Fibroblast of the aortic adventitia (primary cell): ENCODE measurements at places on chromosomes 1 and 21.

DNA sequence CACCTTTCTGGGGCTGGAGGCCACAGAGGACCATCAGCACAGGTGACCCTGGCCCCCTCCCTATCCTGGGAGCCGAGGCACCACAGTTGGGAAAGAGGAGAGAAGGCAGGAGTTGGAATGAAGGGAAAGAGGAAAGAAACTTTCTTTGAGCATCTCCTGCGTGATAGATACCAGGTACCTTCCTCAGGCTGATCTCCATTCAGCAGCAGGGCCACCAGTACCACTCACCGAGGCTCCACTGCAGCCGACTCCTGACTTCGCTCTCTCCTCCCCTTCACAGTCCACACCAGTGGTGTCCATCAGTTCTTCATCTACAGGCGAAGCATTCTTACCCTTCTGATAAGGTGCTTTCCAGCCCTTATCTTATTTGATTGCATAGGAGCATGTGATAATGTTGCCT, 55.3 kb downstream of the LGR6 start:
- DNase-seq, result no peak

- DNase-seq, result no peak
These were observed 13.8 kb downstream of the KAZN start for GRCh38 chr1:14612256-14612655.

GRCh38 chr1:61152469-61153105, 70.2 kb downstream of the NFIA start:
- no peak for DNase-seq

DNA sequence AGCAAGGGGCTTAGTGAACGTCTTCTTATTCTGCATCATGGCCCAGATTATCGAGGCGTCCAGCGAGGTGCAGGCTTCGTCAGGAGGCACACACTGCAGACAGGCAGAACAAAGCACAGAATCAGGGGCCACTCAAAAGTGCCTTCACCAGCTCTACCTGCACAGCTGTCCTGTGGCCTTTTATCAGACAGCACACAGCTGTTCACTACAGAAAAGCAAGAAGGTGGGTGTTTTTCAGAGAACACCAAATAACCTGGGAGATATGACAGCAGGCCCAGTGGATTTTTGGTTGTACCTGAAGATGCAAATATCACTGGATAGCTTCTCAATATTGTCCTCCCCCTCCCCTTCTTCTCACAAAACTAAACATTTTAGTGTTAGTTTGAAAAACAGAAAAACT, 177.3 kb downstream of the TGFBR3 start:
- DNase-seq, result no peak
